Keratinocyte (primary cell): ENCODE measurements at places on chromosomes 2 and 18.
A peak's percentile ranks its signal among the peaks of the same experiment; 100 is the strongest.

DNA sequence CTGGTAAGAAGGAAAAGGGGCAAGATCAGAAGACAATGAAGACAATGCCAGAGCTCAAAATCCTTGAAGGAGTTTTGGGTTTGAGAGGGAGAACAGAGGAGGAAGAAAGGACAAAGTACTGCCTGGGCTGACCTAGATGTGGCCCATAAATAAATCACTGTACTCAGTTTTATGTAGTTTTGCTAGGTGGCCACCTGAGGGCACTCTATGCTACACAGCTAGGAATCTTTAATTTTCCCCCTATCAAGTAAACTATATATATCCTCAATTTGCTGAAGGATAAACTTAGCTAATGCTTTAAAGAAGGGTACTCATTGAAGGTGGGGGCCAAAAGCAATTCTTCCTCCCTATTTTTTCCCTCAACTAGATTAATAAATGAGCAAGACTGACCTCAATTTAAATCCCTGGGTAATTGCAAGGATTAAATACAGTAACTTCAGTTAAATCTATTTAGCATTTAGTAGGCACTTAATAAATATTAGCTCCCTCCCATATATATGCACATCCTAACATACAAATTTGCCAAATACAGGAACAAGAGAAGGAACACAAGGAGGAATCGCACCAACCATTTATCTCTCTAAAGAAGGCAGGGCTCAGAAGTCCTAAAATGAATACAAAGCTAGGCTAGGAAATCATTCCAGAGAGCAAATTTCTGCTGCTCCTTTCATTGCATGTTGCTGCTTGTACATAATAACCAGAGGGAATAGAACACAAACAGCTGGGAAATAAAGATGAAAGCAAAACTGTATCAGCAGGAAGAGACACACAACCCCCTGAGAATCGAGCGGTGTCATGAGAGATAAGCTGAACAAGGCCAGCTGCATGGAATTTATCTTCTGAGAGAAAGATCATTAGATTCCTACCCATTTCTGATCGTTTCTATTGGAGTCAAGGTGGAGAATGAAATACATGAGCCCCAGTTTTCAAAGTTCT lies 540.1 kb downstream of the NRXN1 start:
- H3K4me1 ChIP-seq: peaks cover 10% of the 10 kb centered on the region
- no peak overlapping the region for H3K27ac ChIP-seq
- no peaks in the 10 kb centered on the region for H3K27me3 ChIP-seq
- DNase-seq: no peak

GRCh38 chr2:179622635-179623300 lies 238.6 kb downstream of the ZNF385B start:
- H3K27ac ChIP-seq: no peak overlapping the region
- no peaks in the 10 kb centered on the region for H3K36me3 ChIP-seq
- no peak for DNase-seq
- H3K4me3 ChIP-seq: no peak overlapping the region

- no peak overlapping the region for H3K27ac ChIP-seq
- H3K27me3 ChIP-seq: no peaks in the 10 kb centered on the region
- H3K36me3 ChIP-seq: peaks cover 4% of the 10 kb centered on the region
- no peak for DNase-seq
Observed at GRCh38 chr2:23806201-23806600, 120.7 kb downstream of the ATAD2B start.

GRCh38 chr2:238459081-238459629 lies 32.4 kb downstream of the ASB1 start:
- peaks cover 17% of the 10 kb centered on the region for H3K27me3 ChIP-seq
- H3K4me3 ChIP-seq: no peak overlapping the region
- H3K36me3 ChIP-seq: no peaks in the 10 kb centered on the region

DNA sequence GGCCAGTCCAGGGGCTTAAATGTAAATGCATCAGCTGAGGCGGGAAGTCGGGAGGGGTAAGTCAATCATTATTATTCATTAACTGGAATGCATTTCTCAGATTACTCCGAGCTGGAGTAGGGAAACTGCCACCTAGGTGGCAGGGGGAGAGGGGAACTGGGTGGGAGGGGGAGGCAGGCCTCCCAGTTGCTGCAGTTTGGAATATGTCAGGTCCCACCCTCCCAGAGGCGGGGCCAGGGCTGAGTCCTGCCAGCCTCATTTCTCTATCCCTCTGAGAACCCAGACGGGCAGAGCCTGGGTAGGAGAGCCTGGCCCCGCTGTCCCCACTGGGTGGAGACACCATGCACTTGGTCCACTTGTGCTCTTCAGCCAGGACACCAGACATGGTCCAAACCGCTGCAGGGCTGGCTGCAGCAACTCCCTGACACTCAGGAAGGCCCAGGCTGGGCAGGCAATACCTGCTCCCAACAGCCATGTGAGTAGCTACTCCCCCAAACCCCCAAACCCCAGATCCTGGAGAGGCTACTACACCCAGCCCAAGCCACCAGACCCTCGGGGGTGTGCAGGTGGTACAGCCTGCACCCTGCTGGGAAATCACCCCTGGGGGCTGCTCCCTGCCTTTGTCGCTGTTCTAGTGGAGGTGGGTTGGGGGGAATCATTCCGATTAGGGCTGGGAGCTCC lies at the start of gene GPBAR1:
TSS of gene GPBAR1 (plus strand) at position 274 of the 681 bp plus-strand sequence. CDS start 1,710 bp downstream, outside the sequence.
- no peak for DNase-seq
- no peak within 1 kb of the TSS for H3K4me3 ChIP-seq
- peaks cover 3% of the 10 kb centered on the region for H3K4me1 ChIP-seq
- H3K27me3 ChIP-seq: no peaks in the 10 kb centered on the region
- peaks cover 15% of the 10 kb centered on the region for H3K36me3 ChIP-seq

DNA sequence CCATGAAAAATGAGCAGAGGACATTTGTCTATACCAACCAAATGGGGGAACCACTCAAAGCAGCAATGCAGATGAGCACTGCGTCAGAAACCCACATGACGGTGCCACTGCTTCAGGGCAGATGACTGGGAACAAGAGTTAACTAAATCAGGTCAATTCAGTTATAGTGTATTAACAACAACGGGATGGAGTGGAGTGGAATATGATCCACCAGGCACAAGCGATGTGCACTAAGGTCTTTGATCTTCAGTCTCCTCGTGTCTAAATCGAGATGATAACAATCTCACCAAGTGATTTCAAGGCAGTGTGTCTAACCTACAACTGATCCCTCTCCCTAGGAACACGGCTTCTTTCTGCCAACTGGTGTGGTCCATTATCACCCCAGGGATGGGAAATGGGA lies 269.0 kb downstream of the RAD51AP2 start:
- no peaks in the 10 kb centered on the region for H3K4me1 ChIP-seq
- H3K36me3 ChIP-seq: no peaks in the 10 kb centered on the region
- H3K27ac ChIP-seq: no peak overlapping the region
- H3K27me3 ChIP-seq: no peaks in the 10 kb centered on the region
- DNase-seq: no peak

- H3K27me3 ChIP-seq: no peaks in the 10 kb centered on the region
- no peak overlapping the region for H3K4me3 ChIP-seq
- DNase-seq: no peak
- H3K4me1 ChIP-seq: no peaks in the 10 kb centered on the region
- no peaks in the 10 kb centered on the region for H3K36me3 ChIP-seq
- no peak overlapping the region for H3K27ac ChIP-seq
Observed at GRCh38 chr2:17975401-17975800, 96.9 kb downstream of the KCNS3 start.

DNA sequence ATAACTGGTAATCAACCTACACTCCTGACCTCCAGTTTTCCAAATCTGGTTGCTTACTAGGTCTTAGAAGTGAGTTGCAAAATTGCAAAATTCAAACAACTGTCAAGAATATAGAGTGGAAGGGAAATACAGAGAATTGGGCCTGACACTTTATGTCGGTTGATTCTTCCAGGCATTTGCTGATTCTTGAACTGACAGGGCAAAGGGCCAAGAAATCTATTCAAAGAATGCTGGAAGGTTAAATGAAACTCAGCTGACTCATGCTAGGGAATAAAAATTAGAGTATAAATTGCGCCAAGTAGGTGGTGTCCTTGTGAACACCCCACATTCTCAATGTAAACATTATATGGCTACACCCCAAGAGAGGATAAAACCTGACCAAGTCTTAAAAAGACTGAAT lies 21.5 kb upstream of the ZSCAN30 start:
- peaks cover 5% of the 10 kb centered on the region for H3K4me1 ChIP-seq
- no peak overlapping the region for H3K27ac ChIP-seq
- H3K4me3 ChIP-seq: no peak overlapping the region
- DNase-seq: no peak
- no peaks in the 10 kb centered on the region for H3K27me3 ChIP-seq

GRCh38 chr18:8813611-8814010 lies 108.3 kb downstream of the MTCL1 start:
- H3K4me1 ChIP-seq: no peaks in the 10 kb centered on the region
- H3K4me3 ChIP-seq: no peak overlapping the region
- no peaks in the 10 kb centered on the region for H3K27me3 ChIP-seq
- no peak overlapping the region for H3K27ac ChIP-seq
- peaks cover 11% of the 10 kb centered on the region for H3K36me3 ChIP-seq

GRCh38 chr2:39787950-39788349 lies 8.9 kb upstream of the THUMPD2 start:
- H3K36me3 ChIP-seq: no peaks in the 10 kb centered on the region
- DNase-seq: no peak
- H3K4me3 ChIP-seq: no peak overlapping the region
- H3K27me3 ChIP-seq: no peaks in the 10 kb centered on the region

DNA sequence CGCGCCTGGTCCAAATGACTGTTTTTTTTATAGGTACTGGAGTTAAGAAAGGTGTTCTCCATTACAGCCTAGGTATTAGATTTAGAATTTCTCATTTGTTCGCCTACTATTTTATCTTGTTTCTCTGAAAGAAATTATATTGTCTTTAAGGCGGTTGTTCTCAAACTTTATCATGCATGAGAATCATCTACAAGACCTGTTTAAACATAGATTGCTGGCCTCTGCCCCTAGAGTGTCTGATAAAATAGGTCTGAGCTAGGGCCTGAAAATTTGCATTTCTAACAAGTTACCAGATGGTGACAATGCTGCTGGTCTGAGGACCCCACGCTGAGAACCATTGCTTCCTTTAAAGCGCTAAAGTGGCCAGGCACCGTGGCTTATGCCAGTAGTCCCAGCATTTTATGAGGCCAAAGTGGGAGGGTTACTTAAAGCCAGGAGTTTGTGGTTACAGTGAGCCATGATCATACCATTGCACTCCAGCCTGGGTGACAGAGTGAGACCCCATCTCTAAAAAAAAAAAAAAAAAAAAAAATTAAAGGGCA lies 34.0 kb upstream of the RNF138 start:
- H3K27me3 ChIP-seq: no peaks in the 10 kb centered on the region
- H3K27ac ChIP-seq: no peak overlapping the region
- H3K36me3 ChIP-seq: no peaks in the 10 kb centered on the region
- no peak overlapping the region for H3K4me3 ChIP-seq
- no peak for DNase-seq

GRCh38 chr2:149442346-149442745 lies 112.0 kb downstream of the LYPD6 start:
- no peak overlapping the region for H3K4me3 ChIP-seq
- no peaks in the 10 kb centered on the region for H3K27me3 ChIP-seq
- H3K4me1 ChIP-seq: no peaks in the 10 kb centered on the region
- H3K36me3 ChIP-seq: no peaks in the 10 kb centered on the region
- no peak for DNase-seq

GRCh38 chr2:221204699-221205098 lies 367.4 kb downstream of the EPHA4 start:
- H3K36me3 ChIP-seq: no peaks in the 10 kb centered on the region
- no peak for DNase-seq
- no peak overlapping the region for H3K4me3 ChIP-seq
- H3K27ac ChIP-seq: no peak overlapping the region
- no peaks in the 10 kb centered on the region for H3K4me1 ChIP-seq

GRCh38 chr2:119574864-119575263 lies 30.6 kb downstream of the CFAP221 start:
- no peak overlapping the region for H3K4me3 ChIP-seq
- no peak for DNase-seq
- H3K27me3 ChIP-seq: peaks cover 3% of the 10 kb centered on the region
- H3K4me1 ChIP-seq: no peaks in the 10 kb centered on the region
- H3K36me3 ChIP-seq: no peaks in the 10 kb centered on the region

GRCh38 chr2:68018727-68019126 lies 44.1 kb downstream of the C1D start:
- DNase-seq: no peak
- H3K27ac ChIP-seq: no peak overlapping the region
- no peaks in the 10 kb centered on the region for H3K27me3 ChIP-seq
- H3K4me3 ChIP-seq: no peak overlapping the region

GRCh38 chr2:212385241-212385640 lies 153.4 kb downstream of the ERBB4 start:
- H3K4me1 ChIP-seq: peaks cover 13% of the 10 kb centered on the region
- peak; percentile 11 for DNase-seq

DNA sequence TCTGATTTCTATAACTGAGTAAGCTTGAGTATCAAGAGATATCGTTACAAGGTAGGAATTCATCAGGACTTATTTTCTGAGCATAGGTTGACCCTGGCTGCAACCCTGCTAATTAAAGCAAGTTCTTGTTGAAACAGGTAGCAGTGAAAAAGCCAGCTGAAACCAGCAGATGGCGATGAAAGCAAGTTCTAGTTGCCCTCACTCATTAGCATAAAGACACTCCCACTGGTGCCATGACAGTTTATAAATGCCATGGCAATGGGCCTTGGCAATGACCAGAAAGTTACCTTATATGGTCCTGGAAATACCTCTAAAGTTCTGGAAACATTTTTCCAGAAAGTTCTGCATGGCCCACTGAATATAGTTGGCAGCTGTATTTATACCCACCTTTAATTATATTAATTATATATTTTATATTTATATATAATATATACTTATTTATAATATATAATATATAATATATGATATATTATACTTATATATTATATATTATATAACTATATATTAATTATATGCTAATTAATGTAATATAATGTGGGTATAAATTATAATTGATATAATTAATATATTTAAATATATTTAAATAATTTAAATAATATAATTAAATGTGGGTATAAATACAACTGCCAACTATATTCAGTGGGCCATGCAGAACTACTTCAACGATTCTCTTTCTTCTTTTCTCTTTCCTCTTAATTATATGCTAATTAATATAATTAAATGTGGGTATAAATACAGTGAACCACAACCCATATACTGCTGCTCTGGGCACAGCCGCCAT lies 188.0 kb downstream of the CDH7 start:
- no peaks in the 10 kb centered on the region for H3K4me1 ChIP-seq
- no peak overlapping the region for H3K27ac ChIP-seq
- DNase-seq: no peak
- no peaks in the 10 kb centered on the region for H3K36me3 ChIP-seq

- H3K4me3 ChIP-seq: no peak overlapping the region
- peaks cover 11% of the 10 kb centered on the region for H3K4me1 ChIP-seq
- no peak overlapping the region for H3K27ac ChIP-seq
- no peak for DNase-seq
- peaks cover 6% of the 10 kb centered on the region for H3K27me3 ChIP-seq
Observed at GRCh38 chr18:48122376-48122775, 191.9 kb upstream of the SMAD2 start.
